HS-5 (cell line): ENCODE measurements at places on chromosomes 1 and 21.

DNA sequence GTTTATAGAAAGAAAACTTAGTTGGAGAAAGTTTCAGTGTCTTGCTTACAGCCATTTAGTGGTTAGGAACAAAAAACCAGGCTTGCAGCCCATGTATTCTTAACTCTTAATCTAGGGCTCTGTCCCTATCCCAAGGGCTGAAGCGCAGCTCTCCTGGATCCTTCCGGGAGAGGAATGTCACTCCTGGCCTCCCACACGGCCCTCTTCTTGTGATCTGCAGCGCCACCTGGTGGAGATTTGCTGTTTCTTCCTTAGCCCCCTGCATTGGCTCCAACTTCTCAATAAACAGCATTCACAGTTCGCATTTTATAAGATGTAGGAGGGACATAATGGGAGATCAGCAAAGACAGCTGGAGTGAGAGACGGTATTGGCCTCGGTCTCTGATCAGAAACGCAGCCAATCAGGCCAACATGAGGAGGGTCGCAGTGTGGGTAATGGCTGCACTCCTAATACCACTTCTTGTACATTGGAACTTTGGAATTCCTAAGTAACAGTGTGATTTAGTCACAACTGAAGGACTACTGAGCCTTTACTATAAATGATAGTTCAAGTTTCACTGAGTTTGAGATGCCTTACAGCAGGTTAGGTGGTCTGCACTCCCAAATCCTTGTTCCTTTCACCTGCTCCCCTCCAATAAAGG is 283.4 kb downstream of the ASTN1 start:
- no peak for DNase-seq

DNA sequence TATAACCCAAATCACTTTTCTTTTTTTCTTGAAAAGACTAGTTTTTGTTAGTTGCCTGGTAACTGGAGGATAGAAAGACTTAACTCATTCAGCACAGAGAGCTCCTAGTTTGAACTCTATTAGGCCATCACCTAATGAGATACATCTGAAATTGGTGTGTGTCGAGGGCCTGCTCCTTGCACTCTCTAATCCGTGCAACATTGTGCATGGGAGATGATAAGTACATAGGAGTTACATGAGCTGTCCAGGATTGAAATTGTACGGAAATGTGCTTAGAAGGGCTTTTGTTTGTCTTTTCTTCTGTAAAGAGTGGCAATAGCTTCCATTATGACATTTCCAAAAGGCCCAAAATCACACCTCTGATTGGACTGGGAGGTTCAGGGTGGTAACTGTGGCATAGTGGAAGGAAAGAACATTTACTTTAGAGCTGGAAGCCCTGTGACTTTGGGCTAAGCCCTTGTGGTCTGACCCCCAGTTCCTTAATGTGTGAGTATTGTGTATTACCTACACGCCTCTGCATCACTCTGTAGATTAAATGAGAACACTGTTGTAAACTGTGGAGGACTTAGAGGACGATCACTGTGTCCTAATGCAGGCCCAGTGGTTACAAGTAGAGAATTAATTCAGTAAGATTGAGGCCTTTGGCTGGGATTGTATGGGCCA is 71.2 kb downstream of the FGGY start:
- DNase-seq, result no peak

DNA sequence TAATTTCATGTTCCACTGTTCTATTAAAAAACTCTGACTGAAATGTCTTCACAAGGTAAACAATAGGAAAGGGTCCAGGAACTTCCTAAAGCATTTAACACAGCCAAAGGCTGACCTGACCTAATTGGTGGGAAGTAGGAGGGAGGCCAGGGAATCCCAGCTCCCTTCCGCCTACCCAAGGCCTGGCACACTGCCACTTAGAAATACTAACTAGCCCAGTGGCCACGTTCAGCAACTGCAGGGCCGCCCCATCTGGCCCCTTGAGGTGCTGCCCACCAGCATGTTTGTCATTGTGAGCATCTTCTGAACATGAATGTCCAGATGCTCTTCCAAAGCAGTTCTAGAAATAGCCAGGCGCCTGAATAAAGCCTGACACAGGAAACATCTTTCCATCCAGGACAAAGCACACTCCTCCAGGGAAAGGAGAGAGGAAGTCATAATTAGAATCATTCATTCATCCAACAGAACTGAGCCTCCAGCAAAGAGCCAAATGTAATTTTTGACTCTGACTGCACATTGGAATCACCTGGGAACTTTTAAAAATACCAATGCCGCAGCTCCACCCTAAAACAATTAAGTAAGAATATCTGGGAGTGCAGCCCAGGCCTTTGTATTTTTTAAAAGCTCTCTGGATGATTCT is 44.6 kb upstream of the BCL9 start:
- no peak for DNase-seq

GRCh38 chr1:109802901-109803561 is 39.3 kb upstream of the EPS8L3 start:
- DNase-seq, result no peak

DNA sequence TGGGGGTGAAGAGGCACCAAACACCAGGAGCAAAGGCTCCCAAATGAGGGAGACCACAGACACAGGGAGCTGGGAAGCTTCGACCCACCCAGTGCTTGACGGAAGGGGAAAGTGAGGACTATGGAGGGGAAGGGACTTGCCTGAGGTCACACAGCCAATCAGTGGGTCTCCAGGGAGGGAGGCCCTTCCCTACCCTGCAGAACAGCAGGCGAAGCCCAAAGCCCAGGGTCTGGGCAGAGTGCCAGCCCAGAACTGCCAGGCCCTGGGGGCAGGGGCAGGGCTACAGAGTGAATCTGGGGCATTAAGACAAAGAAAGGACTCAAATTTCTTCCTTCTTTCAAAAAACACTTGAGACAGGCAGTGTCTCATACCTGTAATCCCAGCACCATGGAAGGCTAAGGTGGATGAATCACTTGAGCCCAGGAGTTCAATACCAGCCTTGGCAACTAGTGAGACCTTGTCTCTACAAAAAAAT is 45.5 kb upstream of the ECE1 start:
- no peak for DNase-seq

- no peak for DNase-seq
Measured at GRCh38 chr1:34286511-34286910, 109.8 kb downstream of the C1orf94 start.

GRCh38 chr1:161482610-161483009 is 22.6 kb upstream of the FCGR2A start:
- no peak for DNase-seq

- peak; percentile 78 for DNase-seq
Measured at GRCh38 chr1:30670240-30671060, 52.9 kb downstream of the MATN1 start.

GRCh38 chr1:17307946-17308345 is at the start of gene PADI4:
Gene PADI4, plus strand, starts transcription at chr1:17308197. Its CDS starts 26 bp downstream, at chr1:17308223.
- DNase-seq, result no peak

GRCh38 chr1:47684964-47685762 is 247.3 kb downstream of the FOXD2 start:
- no peak for DNase-seq

DNA sequence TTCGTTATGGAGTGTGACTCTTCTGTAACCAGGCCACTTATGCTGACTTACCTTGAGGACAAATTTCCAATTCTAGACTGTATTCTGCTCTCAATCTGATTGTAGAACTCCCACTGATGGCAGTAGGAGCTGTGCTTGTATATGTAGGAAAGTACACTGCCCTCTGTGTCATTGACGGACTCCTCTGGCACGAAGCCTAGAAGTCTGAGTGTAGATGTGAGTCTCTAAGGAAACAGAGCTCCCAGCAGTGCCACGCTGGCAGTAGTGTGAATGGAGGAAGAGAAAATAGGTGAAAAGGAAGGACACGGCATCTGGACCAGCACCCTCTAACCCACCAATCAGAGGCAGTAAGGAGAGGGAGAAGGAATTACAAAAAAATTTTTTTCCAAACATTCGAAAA is 130.4 kb upstream of the ADGRL2 start:
- DNase-seq, result peak; percentile 37

GRCh38 chr1:173405281-173405680 is 71.9 kb upstream of the PRDX6 start:
- DNase-seq, result no peak

DNA sequence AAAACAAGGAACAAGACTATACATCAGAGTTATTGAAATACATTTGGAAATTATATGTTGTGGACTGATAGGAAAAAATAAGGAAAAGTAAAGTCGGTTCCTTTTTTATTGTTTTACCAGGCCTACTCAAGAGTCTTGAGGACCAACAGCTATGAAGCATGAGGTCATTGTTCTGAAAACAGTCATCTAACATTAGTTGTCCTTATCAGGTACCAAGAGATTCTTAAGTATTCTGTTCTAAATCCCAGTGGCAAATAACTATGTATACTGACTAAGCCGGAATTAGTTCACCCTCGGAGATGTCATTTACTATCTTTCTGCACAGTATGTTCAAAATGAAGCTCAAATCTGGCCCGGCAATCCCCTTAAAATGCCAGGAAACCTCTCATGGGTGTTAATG is 585 bp downstream of the ADGRL4 start:
- peak; percentile 6 for DNase-seq

GRCh38 chr1:43944860-43945259 is 1.9 kb upstream of the IPO13 start:
- DNase-seq, result no peak

GRCh38 chr21:25955646-25956045 is 214.9 kb downstream of the APP start:
- no peak for DNase-seq

- no peak for DNase-seq
Measured at GRCh38 chr1:51733793-51734522, 117.1 kb downstream of the OSBPL9 start.

DNA sequence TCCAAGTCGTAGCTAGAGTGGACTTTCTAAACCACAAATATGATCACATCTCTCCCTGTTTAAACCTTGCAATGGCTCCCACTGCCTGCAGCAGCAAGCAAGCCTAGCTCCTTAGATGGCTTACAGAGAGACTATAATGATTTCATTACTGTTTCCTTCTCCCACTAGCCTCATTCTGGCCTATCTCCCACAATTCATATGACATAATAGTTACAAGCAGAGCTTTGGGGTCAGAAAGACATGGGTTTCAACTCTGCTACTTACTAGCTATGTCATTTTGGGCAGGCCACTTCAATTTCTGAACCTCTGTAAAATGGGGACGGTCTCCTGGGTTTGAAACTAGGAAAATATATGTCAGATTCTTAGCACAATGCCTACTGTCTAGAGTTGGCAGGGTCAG is 143.3 kb downstream of the TRABD2B start:
- no peak for DNase-seq

GRCh38 chr1:183180634-183181056 is 5.4 kb upstream of the LAMC2 start:
- no peak for DNase-seq

GRCh38 chr1:73832276-73833181 is 365.4 kb downstream of the LRRIQ3 start:
- DNase-seq, result peak; percentile 16

- no peak for DNase-seq
Measured at GRCh38 chr21:36132696-36133095, 2.2 kb upstream of the CBR3 start.

DNA sequence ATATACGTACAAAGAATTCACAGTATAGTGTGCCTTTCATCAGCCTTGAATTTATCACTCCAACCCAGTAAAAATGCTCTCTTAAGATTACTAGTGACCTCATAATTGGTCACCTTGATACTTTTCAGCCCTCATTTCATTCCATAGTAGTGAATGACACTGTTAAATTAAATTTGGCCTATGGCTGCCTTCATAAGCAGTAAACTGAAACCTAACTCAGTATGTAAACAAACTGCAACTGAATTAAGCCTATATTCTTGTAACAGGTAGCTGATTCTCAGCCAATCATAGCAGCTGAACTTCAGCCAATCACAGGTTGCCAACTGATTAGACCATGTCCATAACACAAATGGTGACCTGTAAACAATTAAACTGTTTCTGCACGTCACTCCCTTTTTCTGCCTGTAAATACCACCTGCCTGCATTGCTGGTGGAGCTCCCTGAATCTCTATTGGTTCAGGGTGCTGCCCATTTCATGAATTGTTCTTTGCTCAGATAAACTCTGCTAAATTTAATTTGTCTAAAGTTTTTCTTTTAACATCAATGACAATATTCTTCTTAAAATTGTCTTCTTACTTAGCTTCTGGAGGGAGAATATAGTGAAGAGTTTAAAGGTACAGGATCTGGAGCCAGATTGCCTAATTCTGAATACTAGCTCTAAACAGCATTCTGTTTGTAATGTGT is 24.0 kb upstream of the CAMSAP2 start:
- no peak for DNase-seq

DNA sequence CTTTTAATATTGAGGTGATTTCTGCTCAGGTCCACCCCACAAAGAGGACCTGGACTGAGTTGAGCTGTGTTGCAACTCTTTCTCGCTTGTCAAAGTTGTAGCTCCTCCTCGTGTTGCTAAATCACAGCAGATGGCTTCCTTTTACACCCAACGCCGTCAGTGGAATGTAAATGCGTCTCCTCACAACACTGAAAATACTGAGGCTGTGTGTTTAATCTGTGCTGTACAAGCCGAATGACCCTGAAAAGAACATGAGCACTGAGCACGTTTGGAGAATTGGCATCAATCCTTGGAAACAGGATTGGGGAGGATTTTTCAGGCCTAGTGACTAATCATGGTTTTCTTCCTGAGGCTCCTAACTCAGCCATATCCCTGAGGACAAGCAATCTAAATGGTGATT is 196.0 kb downstream of the CRB1 start:
- DNase-seq, result no peak

GRCh38 chr1:220809704-220810103 is 23.0 kb downstream of the MTARC1 start:
- no peak for DNase-seq

GRCh38 chr1:49416758-49417157 is 607.0 kb downstream of the AGBL4 start:
- no peak for DNase-seq

DNA sequence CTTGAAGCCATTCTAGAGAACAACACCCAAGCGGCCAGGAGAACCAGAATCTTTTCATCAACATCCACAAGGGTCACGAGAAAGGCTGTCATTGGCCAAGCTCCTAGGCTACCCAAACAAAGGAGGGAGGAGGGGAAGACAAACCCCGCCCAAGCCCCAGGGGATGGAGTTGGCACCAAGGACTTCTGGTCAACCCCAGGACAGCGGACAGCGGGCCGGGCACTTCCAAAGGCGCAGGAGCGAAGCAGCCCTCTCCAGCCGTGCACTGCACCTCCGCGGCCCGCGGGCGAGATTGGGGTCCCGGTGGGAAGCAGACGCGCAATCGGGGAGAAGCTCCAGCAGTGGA is at the start of gene CLIC6:
Gene CLIC6, plus strand, starts transcription at position 192 of the 346 bp plus-strand sequence. CDS start 395 bp downstream, outside the sequence.
- no peak for DNase-seq

DNA sequence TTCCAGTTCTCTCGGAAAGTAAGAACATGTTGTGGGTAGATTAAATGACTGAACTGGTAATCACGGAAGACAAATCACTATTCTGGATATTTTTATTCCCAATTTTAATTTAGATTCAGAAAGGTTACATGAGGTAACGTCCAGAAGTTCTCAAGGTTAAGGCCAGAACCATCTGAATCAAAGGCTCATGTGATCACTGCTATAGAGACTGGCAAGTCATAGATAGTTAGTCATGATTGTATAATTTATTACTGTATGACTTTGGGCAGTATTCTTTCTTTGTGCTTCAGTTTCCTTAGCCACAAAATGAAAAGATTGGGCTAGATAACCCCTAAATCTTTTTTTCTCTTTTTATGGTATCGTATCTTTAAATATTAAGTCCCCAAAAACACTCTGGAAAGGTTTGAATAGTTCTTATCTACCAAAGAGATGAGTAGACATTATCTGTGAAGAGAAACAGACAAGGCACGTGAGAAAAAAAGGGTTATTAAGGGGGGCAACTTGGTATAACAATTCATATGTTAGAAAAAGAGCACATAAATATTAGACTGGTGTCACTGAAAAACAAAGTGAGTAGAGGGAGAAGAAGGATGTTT is 241.0 kb downstream of the PTPRC start:
- no peak for DNase-seq
